ENCODE measurements at places on chromosomes 1 and 21. TPM values are rescaled to one million over a fixed set of nuclear protein-coding genes. Genes with fewer than 3 reads are reported as not detected.

- no peak for DNase-seq
- no peak overlapping the region for H3K27ac ChIP-seq
- no peaks in the 10 kb centered on the region for H3K36me3 ChIP-seq
- H3K27me3 ChIP-seq = no peaks in the 10 kb centered on the region
- H3K4me3 ChIP-seq = no peak overlapping the region
Observed at GRCh38 chr1:245677461-245678240, 522.9 kb downstream of the KIF26B start.

The TNFAIP8L2 gene
- total RNA-seq = 3.4 TPM

DNA sequence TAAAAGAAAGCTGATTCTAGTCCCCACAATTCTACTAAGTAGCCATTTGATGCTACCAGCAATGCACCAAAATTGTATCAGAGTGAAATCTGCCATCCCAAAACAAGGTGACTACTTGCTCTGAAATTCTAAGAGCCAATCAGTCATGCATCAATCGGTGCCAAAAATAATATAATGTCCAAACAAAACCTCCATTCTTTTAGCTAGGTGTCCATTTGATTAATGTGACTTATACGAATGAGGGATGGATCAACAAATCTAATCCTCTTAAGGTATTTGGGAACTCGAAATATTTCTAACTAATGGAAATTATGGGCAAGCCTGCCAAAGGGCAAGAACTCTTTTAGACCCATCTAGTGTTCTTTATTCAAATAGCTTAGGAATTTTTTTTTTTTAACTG is 66.4 kb upstream of the NEK2 start:
- no peak overlapping the region for H3K4me3 ChIP-seq
- no peaks in the 10 kb centered on the region for H3K27me3 ChIP-seq
- H3K36me3 ChIP-seq = no peaks in the 10 kb centered on the region
- no peak overlapping the region for H3K27ac ChIP-seq
- DNase-seq = no peak
- H3K4me1 ChIP-seq = no peaks in the 10 kb centered on the region

GRCh38 chr1:151948506-151948905 is 39.2 kb upstream of the THEM4 start:
- peaks cover 27% of the 10 kb centered on the region for H3K4me1 ChIP-seq
- H3K27me3 ChIP-seq = no peaks in the 10 kb centered on the region
- no peak for DNase-seq

The ADGRL4 gene
- 0.75 TPM for total RNA-seq

The LRRIQ3 gene
- total RNA-seq = not detected

- H3K27me3 ChIP-seq = no peaks in the 10 kb centered on the region
- H3K4me1 ChIP-seq = peaks cover under 1% of the 10 kb centered on the region
- no peak overlapping the region for H3K27ac ChIP-seq
- no peaks in the 10 kb centered on the region for H3K36me3 ChIP-seq
Observed at GRCh38 chr21:44784810-44785209, 16.8 kb downstream of the UBE2G2 start.

DNA sequence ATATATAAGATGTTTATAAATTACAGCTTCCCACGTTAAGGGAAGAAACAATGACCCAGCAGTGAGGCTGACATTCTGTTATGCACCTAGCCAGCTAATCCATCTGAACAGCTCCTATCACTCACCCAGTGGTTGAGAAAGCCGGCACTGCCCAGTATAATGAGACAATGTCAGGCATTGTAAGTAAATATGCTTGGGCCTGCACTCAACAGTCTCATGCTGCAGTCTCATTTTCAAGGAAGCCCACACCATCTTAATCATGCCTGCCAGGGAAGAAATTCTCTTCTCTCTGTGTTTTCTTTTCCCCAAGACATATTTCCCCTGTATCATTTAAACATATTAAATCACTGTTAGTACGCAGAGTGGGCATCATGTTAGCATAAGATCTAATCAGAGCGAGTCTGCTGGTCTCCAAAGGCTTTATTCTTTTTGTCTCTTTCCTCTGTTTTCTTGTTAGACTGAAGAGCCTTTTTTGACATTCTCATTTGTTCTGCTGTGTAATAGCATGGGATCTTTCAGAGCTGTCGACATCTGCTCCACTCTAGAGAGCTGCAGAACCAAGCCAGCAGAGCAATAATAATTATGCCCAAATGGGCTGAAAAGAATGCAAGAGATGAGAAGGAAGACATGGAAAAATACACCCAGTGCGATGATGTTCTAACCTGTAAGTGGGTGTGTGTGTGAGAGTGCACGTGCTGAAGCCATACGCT is 67.6 kb upstream of the SLC22A15 start:
- no peak overlapping the region for H3K27ac ChIP-seq
- no peak overlapping the region for H3K4me3 ChIP-seq
- H3K27me3 ChIP-seq = no peaks in the 10 kb centered on the region
- H3K4me1 ChIP-seq = no peaks in the 10 kb centered on the region
- no peaks in the 10 kb centered on the region for H3K36me3 ChIP-seq
- DNase-seq = no peak

DNA sequence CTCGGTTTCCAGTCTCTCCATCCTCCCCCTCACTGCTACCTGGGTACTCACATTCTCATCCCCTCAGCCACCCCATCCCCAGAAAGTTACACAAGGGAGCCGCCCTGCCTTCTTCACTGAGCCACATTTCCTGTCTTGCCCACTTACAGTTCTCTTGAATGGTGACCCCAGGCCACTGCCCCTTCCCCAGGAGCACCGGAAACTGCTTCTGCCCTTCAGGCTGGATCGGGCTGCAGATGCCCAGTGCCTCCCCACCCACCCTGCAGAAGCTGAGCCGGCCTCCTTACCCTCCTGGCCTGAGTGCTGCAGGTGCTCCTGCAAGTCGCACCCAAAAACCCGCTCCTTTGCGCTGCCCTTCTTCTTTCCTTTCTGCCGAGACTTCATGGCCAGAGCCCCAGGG is 450 bp downstream of the ARHGAP30 start:
- H3K4me1 ChIP-seq = peaks cover 6% of the 10 kb centered on the region
- peak overlapping the region; percentile 11 for H3K4me3 ChIP-seq
- no peaks in the 10 kb centered on the region for H3K36me3 ChIP-seq
- H3K27me3 ChIP-seq = no peaks in the 10 kb centered on the region
- DNase-seq = no peak
- H3K27ac ChIP-seq = peak overlapping the region; percentile 80

GRCh38 chr1:76862447-76862846 is 4.8 kb upstream of the ST6GALNAC5 start:
- H3K27me3 ChIP-seq = peaks cover 35% of the 10 kb centered on the region
- H3K4me1 ChIP-seq = no peaks in the 10 kb centered on the region
- DNase-seq = no peak
- H3K4me3 ChIP-seq = no peak overlapping the region
- H3K27ac ChIP-seq = no peak overlapping the region

GRCh38 chr1:160377585-160378206 is 10.8 kb downstream of the NHLH1 start:
- H3K4me3 ChIP-seq = no peak overlapping the region
- DNase-seq = no peak
- H3K36me3 ChIP-seq = no peaks in the 10 kb centered on the region
- H3K27me3 ChIP-seq = no peaks in the 10 kb centered on the region

The HLX gene
- 7.8 TPM for total RNA-seq
